ENCODE measurements at places on chromosomes 6 and 20.

DNA sequence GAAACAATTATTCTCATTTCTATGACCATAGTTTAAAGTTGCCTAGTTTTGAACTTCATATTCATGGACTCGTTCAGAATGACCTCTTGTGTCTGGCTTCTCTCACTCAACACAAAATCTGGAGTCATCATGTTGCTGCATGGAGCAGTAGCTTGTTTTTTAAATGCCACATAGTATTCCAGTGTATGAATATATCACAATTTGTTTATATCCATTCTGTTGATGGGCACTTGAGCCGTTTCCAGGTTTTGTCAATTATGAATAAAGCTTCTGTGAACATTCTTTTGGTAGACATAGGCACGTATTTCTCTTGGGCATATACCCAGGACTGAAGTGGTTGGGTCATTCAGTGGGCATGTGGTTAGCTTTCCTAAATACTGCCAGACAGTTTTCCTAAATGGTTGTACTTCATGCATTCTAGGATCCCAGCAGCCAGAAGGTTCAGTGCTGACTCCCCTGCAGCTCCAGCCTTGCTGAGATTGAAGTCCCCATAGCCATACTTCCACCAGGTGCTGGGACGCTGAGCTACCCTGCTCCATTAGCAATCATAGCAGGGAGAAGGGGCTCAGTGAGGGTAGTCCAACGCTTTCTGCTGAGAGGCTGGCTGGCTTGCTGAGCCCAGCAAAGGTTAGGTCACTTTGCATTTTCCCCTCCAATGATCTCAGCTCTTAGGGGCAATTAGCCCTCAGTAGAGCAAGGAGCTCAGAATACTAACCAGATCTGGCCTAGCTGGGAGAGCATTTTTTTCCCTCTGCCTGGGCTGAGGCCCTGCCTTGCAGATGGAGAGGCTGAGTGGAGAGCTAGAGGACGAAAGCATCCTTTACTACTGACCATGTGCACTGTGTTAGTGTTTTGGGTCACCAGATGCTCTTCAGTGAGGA, 35.7 kb upstream of the CTNNBL1 start:
- DNase-seq: no peak

GRCh38 chr6:144314562-144314961, 29.4 kb downstream of the UTRN start:
- no peak for DNase-seq

DNA sequence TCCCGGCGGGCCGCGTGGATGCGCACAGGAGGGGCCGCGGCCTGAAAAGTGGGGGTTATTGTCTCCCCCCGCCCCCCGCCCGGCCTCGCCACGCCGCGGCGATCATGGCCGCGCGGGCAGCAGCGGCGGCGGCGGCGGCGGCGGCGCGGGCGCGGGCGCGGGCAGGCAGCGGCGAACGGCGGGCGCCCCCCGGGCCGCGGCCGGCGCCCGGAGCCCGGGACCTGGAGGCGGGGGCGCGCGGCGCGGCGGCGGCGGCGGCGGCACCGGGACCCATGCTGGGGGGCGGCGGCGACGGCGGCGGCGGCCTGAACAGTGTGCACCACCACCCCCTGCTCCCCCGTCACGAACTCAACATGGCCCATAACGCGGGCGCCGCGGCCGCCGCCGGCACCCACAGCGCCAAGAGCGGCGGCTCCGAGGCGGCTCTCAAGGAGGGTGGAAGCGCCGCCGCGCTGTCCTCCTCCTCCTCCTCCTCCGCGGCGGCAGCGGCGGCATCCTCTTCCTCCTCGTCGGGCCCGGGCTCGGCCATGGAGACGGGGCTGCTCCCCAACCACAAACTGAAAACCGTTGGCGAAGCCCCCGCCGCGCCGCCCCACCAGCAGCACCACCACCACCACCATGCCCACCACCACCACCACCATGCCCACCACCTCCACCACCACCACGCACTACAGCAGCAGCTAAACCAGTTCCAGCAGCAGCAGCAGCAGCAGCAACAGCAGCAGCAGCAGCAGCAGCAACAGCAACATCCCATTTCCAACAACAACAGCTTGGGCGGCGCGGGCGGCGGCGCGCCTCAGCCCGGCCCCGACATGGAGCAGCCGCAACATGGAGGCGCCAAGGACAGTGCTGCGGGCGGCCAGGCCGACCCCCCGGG, 637 bp downstream of the ARID1B start:
- DNase-seq: peak; percentile 46

DNA sequence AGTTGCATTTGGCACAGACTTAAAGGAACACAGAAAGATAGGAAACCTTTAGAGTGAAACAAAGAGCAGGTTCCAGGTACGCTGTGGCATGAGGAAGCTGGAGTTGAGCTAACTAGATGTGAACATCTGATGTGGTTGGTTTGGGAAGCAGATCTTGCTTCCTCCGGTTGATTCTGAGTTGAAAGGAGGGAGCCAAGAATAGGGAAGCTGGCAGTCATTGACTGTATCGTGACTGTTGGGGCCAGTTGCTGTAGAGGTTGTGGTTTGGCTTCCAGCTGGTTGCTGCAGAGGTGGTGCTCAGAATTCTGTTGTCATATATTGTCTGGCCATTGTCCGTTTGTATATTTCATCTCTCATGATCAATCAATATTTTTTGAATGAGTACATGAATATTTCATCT, 325.9 kb downstream of the PLCB1 start:
- DNase-seq: no peak

GRCh38 chr6:8785223-8785622, 349.9 kb upstream of the SLC35B3 start:
- no peak for DNase-seq

DNA sequence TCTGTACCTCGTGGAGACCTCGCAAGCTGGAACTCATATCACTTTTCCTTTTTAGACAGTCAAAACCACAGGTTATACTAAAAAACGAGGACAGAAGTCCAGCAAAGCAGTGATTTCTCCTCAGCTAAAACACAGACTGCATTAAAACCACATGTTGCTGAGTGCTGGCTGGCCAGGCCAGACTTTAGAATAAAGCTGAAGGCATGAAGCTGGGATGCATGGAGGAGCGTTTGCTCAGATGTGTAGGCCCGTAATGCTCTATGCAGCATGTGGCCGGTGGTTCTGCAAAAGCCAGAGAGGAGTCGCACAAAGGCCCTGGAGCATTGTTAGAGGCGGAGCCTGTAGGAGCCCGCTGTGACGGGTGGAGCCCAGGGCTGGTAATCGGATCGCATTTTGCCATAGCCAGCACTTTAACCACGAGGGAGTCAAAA, 83.6 kb downstream of the SMOC2 start:
- no peak for DNase-seq

GRCh38 chr6:2563635-2564034, 187.1 kb downstream of the MYLK4 start:
- no peak for DNase-seq

- DNase-seq: no peak
These were observed 7.2 kb upstream of the CTCFL start for GRCh38 chr20:57532104-57532503.

GRCh38 chr6:29919506-29920445, 22.6 kb upstream of the HLA-A start:
- no peak for DNase-seq

DNA sequence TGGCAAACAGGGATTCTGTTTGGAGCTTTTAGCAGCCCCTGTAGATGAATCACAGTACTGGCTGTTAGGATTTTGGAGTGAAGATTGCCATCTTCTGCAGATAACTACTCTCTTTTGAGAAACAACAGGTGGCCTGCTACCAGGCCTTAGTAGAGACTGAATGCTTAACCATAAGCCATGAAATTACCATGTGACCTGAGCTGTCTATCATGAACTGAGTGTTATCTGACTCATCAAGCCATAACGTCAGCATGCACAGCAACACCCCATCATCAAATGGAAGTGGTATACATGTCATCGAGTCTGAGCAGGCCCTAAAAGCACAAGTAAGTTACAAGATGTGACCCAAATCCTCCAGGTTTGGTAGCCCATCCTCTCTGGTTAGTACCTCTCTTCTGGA, 132.6 kb downstream of the GPR63 start:
- no peak for DNase-seq

DNA sequence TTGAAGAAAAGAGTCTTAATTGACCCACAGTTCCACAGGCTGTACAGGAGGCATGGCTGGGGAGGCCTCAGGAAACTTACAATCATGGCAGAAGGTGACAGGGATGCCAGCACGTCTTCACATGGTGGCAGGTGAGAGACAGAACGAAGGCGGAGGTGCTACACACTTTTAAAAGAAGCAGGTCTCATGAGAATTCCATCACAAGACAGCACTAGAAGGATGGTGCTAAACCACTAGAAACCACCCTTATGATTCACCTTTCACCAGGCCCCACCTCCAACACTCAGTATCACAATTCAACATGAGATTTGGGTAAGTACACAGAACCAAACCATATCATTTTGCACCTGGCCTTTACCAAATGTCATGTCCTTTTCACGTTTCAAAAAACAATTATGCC, 20.9 kb downstream of the TAGAP start:
- no peak for DNase-seq

- DNase-seq: no peak
These were observed 774.2 kb upstream of the FLRT3 start for GRCh38 chr20:15111654-15112053.

GRCh38 chr20:6611911-6612605, 155.4 kb upstream of the BMP2 start:
- no peak for DNase-seq

All from T-helper 22 cell (primary cell).